ENCODE measurements at places on chromosomes 5 and 9.

GRCh38 chr5:980001-980588 is 28.5 kb upstream of the NKD2 start:
- no peak for DNase-seq

- DNase-seq, result no peak
Observed at GRCh38 chr5:89265511-89266179, 382.7 kb upstream of the MEF2C start.

DNA sequence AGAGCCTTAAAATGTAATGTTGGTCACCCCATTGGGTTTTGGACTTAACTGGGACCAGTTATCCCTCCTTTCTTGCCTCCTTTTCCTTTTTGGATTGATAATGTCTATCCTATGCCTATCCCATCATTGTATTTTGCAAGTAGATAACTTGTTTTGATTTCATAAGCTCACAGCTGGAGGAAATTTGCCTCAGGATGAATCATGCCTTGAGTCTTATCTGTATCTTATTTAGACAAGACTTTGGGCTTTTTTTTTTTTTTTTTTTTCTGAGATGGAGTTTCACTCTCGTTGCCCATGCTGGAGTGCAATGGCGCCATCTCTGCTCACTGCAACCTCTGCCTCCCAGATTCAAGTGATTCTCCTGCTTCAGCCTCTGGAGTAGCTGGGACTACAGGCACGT is 443.3 kb downstream of the DNAH5 start:
- DNase-seq, result no peak

DNA sequence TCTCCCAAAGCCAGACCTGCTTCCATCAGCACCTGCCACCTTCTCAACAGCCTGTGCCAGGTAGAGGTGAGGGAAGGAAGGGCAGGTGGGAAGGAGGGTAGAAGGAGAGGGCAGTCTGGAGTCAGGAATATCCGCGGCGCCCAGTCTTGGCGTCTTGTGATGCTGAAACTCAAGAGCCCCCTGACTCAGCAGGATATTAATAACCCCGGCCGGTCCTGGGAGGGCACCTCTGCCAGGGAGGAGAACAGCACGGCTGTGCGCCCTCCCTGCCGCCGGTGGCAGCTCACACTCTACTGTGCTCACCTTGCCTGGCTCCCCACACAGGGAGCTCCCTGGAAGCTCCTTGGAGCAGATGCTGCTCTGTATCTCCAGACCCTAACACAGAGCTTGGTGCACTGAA is 11.6 kb upstream of the NTNG2 start:
- DNase-seq, result no peak

DNA sequence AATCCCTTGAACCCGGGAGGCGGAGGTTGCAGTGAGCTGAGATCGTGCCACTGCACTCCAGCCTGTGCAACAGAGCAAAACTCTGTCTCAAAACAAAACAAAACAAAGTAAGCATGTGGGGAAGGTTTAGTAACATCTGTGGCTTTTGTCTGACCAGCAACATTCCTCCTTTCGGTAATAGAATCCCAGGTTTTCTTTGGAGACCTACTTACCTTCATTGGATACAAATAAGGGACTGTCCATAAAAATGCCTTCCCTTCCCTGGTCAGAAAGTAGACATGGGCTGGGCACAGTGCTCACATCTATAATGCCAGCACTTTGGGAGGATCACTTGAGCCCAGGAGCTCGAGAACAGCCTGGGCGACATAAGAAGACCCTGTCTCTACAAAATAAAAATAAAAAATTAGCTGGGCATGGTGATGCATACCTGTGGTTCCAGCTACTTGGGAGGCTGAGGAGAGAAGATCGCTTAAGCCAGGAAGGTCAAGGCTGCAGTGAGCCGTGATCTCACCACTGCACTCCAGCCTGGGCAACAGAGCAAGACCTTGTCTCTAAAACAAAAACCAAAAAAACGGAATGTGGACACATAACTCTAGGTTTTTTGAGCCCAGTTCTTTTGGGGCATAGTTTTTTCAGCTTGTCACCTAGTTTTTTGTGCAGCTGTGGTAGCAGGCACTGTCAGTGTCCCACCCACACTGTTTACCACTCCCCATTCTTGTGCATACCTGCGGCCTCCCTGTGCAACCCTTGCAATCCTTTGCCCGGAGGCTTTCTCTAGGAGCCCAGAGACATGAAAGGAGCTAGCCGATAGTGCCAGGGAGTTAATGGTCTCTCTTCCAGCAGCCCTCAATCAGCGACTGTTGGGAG is 9.0 kb upstream of the SPINK4 start:
- DNase-seq, result no peak

DNA sequence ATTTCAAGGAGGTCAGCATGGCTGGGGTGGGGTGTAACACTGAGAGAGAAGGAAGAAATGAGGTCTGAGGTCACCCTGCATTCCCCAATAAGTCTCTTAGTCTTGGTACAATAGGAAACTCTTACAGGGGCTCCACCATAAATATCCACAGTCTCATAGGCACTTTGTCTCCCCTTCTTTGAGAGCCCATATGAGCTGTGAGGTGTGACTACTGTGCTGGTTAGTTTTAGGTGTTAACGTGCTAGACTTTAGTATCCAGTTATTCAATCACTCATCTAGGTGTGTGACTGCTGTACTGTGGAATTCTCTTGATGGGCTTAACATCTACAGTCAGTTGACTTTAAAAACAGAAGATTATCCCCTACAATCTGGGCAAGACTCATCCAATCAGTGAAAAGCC is 378.1 kb upstream of the RFX3 start:
- DNase-seq, result no peak

DNA sequence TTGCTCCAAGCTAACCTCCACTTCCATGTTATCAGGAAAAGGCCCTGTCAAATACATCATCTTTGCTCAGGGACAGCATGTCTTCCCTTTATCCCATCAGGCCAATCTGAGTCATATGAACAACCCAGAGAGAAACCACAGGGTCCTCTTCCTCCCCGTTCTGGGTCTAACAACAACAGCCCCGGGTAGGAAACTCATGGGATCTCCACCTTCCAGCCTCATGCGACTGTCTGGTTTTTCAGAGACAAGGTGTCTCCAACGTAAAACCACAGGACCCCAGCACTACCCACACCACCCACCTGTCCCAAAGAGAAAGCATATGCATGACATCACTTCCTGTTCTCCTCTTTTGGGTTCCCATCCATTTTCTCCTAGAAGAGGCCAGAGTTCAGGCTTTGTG is 217.9 kb downstream of the ENC1 start:
- no peak for DNase-seq

GRCh38 chr9:115494393-115494792 is 376.4 kb upstream of the TNC start:
- DNase-seq, result no peak

GRCh38 chr5:109387408-109387974 is 22.3 kb downstream of the PJA2 start:
- DNase-seq, result no peak

- no peak for DNase-seq
Observed at GRCh38 chr5:9686216-9686615, 56.1 kb upstream of the TAS2R1 start.

DNA sequence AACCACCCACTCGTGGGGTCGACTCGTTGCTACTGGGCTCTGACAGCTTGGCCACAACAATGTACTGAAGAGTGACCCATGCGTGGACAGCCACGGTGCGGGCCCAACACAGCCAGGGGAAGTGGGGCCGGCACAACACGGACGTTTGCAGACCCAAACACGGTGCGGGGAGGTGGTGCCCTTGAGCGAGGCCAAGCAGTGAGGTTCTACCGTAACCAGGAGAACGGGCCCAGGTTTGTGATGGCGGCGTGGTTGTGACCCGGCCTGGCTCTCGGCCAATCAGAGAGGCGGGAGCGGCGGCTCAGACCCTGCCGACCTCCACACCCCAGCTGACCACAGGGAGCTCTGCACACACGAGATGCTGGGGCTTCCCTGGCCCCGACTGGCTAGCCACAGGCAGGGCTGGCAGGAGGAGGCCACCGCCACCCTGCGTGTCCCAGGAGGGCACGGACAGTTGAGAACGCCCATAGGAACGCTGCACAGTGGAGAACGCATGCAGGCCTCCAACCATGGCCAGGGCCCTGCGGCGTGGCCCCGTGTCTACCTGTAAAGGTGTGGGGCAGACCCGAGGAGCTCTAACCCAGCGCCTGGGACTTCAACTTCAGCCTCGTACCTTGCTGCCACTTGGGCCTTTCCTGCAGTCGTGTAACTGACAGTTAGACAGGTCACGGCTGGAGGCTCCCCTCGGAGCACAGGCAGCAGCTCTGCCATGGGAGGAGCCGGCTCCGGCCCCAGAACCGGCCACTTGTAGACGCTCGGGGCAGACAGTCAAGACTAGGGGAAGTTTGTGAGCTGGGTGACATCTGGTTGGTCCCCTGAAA is 13.7 kb downstream of the BRD3 start:
- no peak for DNase-seq

DNA sequence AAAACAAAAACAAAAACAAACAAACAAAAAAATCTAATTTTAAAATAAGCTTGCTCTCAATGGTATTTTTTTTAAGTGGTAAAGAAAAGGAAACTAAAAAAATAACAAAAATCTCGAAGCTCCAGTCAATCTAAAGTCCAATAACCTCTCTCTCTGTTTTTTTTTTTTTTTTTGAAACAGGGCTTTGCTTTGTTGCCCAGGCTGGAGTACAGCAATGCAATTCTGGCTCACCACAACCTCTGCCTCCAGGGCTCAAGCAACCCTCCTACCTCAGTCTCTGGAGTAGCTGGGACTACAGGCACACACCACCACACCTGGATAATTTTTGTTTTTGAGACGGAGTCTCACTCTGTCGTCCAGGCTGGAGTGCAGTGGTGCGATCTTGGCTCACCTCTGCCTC is 25.9 kb upstream of the GLDC start:
- no peak for DNase-seq

GRCh38 chr9:135103931-135104639 is 16.6 kb downstream of the OLFM1 start:
- no peak for DNase-seq

- DNase-seq, result no peak
Observed at GRCh38 chr5:91135475-91136248, 247.5 kb downstream of the ARRDC3 start.

GRCh38 chr9:100063185-100063584 is 35.6 kb downstream of the ERP44 start:
- no peak for DNase-seq

- no peak for DNase-seq
Observed at GRCh38 chr5:55154873-55155272, 5.1 kb upstream of the GPX8 start.

- no peak for DNase-seq
Observed at GRCh38 chr5:118888556-118888955, 99.8 kb downstream of the DTWD2 start.
